Hematopoietic multipotent progenitor cell treated with erythropoietin and hydrocortisone succinate and interleukin-3 and kit ligand, for 4 days (in vitro differentiated cells): ENCODE measurements at places on chromosomes 12 and 14.
A peak's percentile ranks its signal among the peaks of the same experiment; 100 is the strongest.

- DNase-seq, result peak; percentile 79
Observed at GRCh38 chr12:48999371-49000131, at the start of gene DDN. TSS of gene DDN (minus strand) at chr12:48999375. CDS start at chr12:48999287, 88 bp downstream.

- no peak for DNase-seq
Observed at GRCh38 chr12:123655420-123655819, 15.5 kb upstream of the TCTN2 start.

DNA sequence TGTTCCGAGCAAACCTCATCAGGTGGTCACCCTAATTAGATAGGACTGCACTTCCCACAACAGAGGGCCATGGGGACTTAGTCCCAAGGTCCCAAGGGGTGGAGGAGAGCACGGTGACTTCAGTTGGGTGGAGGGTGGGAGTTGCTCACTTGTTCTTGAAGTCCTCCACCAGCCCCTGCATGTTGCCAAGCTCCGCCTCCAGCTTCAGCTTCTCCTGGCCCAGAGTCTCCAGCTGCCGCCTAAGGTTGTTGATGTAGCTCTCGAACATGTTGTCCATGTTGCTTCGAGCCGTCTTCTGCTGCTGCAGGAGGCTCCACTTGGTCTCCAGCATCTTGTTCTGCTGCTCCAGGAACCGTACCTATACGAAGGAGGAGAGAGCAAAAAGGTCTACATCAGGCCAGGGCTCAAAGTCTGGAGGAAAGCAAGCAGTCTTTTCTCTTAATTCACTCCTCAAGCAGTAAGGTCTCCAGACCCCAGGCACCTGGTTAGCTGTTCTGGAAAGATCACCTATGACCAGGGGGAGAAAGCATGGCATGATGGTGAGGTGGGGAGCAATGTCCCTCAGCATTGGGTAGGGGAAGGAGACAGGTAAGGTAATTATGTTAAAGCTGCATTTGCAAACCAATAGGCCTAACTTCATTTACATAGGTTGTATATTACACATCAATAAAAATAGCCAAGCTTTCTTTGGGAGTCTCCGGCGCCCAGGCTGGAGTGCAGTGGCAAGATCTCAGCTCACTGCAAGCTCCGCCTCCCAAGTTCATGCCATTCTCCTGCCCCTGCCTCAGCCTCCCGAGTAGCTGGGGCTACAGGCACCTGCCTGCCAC is 2.9 kb downstream of the KRT8 start:
- DNase-seq, result no peak

DNA sequence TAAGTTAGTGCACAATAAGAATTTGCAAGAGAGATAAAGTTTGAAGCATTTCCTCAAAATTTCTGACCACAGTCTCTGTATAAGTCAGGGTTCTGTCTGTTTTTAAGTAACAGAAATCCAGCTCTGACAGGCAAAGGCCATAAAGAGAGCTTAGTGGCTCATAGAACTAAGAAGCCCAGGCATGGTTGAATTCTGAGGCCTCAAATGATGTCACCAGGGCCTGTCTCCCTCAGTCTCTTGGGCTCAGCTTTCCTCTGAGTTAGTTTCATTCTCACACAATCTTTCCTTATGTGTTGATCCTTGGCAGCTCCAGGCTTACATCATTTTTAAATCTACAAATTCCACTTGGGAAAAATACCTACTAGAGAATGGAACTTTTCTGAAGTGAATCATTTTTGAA is 173.4 kb upstream of the ATP2B1 start:
- DNase-seq, result peak; percentile 49

- no peak for DNase-seq
Observed at GRCh38 chr14:105525326-105525725, 1.1 kb upstream of the TMEM121 start.
